ENCODE measurements at places on chromosomes 1 and 21.
A peak's percentile ranks its signal among the peaks of the same experiment; 100 is the strongest.

DNA sequence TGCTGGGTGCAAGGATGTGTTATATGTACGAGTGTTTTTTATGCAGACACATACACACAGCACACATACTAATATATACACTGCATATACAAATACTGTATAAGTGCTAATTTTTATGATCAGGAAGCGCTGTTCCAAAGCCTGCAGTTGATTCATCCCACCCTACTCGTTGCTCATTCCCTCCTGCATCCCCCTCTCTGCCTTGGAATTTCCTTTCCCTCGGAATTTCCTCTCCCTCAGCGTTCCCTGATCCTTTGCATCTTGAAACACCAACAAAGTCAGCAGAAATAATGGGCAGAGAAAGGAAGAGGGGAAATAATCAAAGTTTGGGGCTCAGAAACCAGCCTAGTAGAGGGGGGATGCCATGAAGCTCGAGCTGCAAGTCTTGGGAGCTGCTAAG, 98.9 kb downstream of the CSMD2 start:
- DNase-seq, result no peak

- no peak for DNase-seq
Measured at GRCh38 chr21:34129901-34130715, 56.7 kb downstream of the MRPS6 start.

- DNase-seq, result no peak
Measured at GRCh38 chr1:107871687-107872395, 93.1 kb downstream of the VAV3 start.

GRCh38 chr1:35192056-35192852, 691 bp downstream of the SFPQ start:
- DNase-seq, result peak; percentile 36

GRCh38 chr1:19894218-19894617, 12.0 kb downstream of the OTUD3 start:
- no peak for DNase-seq

DNA sequence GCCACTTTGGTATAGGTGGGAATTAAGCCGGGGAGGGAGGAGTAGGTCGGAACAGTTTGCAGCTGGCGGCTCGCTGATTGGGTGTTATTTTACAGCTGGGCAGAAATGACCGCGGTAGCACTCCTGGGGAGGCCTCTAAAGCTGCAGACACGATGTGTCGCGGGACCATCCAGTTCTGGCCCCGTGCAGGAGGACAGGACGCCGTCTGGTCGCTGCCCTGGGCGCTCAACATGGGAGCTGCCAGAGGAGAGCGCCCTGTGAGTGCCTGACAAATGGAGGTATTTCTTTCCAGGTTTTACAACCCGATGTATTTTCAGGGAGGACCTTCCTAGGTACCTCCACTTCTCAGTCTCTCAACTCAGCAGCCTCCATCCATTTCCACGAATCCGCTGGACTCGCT, 46.2 kb downstream of the CDC7 start:
- no peak for DNase-seq

DNA sequence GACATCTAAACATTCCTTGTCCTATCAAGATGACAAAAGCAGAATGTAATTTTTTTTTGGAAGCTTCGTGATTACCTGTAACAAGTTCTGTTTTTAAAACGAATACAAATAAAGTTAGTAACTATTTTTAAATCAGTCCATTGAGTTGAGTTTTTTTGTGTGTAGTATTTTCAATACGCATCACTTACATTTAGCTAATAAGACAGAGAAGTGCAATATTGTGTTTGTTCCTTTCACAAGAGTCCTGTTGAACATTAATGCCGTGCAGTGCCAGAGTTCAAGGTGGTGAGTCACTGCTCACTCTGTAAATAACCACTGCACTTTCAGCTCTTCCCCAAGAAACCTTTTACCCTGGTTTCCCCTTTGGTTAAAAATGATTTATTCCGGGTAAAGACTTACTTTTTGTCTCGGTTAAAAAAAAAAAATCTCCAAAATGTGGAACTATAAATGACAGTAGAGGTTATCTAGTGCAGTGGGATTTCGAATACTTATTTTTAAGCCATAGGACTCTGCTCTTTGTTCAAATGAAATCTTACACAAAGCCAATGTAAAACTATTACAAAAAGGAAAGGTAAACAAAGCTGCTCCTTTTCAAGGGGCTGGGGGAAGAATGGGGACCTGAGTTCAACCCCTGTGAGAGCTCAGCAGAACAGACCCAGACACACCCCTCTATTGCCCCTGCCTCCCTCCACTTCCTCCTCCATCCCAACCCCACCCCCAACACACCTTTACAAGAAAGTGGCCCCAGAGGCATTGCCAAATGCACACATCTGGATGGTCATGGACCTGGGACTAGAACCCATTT, 14.8 kb upstream of the NCMAP start:
- DNase-seq, result no peak

GRCh38 chr1:112332176-112333150, 63.6 kb upstream of the CTTNBP2NL start:
- no peak for DNase-seq

- no peak for DNase-seq
Measured at GRCh38 chr1:29831500-29832117, 595.3 kb downstream of the PTPRU start.

- DNase-seq, result no peak
Measured at GRCh38 chr1:110657351-110657750, 17.4 kb downstream of the KCNA3 start.

- no peak for DNase-seq
Measured at GRCh38 chr1:146039844-146040194, 18.3 kb upstream of the HJV start.

DNA sequence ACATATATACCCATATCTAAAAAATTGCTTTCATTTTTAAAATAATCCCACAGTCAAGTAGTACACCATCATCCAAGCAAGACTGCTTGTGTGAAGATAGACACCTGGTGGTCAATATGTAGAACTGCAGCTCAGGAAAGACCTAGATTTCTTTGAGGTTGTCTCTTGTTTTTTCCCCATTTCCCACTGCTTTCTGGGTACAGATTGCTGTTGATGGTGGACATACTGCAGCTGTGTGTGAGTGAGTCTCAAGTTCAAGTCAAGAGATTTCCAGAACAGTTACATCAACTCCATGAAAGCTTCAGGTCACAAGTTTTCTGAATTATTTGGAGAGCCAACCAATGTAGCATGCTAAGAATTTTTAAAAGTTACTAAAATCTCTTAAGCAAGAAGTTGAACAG, 306.4 kb downstream of the DUSP10 start:
- peak; percentile 6 for DNase-seq

GRCh38 chr1:10622910-10623685, 148.3 kb downstream of the PEX14 start:
- DNase-seq, result no peak

DNA sequence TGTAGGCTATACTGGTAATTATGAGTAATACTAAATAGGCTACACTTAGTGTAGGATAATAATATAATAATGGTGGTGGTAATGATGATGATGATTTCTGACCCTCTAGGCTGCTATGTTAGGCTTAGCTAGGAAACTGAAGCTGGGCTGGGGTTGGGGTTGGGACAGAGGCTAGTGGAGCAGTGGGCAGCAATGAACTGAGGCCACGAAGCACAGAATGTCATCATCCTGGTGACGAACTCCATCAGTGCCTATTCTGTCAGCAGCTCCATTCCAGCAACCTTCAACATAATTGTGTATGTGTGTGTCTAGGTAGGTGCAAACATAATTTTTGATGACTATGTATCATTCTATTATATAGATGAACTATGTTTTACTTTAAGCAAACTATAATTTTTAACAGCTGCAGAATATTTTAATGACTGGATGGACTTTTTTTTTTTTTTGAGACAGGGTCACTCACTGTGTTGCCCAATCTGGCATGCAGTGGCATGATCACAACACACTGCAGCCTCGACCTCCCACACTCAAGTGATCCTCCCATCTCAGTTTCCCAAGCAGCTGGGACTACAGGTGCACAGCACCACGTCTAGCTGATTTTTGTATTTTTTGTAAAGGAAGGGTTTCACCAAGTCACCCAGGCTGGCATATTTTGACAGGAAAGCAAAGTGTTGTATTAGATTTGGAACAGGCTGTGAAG, 12.9 kb upstream of the CLIC4 start:
- no peak for DNase-seq

GRCh38 chr1:229557200-229557850, 1.2 kb downstream of the ABCB10 start:
- DNase-seq, result no peak

DNA sequence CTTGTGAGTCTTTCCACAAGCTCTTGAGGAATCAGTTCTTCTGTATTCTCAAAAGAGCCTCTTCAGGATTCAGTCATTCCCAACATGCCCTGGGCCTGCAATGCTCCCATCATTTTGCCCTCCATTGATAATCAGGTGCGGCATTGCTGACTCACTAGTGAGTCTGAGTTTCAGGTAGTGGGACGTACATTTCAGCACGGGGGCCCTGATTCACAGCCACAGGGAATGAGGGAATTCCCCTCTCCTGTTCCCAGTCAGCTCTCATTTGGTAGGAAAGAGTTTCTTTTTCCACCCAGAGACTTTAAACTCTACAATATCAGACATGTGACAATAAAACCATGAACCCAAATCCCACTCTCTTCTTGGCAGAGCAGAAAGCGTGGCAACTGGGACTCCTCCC, 3.7 kb upstream of the IRF6 start:
- no peak for DNase-seq

- no peak for DNase-seq
Measured at GRCh38 chr1:228852024-228852423, 116.7 kb downstream of the RHOU start.

DNA sequence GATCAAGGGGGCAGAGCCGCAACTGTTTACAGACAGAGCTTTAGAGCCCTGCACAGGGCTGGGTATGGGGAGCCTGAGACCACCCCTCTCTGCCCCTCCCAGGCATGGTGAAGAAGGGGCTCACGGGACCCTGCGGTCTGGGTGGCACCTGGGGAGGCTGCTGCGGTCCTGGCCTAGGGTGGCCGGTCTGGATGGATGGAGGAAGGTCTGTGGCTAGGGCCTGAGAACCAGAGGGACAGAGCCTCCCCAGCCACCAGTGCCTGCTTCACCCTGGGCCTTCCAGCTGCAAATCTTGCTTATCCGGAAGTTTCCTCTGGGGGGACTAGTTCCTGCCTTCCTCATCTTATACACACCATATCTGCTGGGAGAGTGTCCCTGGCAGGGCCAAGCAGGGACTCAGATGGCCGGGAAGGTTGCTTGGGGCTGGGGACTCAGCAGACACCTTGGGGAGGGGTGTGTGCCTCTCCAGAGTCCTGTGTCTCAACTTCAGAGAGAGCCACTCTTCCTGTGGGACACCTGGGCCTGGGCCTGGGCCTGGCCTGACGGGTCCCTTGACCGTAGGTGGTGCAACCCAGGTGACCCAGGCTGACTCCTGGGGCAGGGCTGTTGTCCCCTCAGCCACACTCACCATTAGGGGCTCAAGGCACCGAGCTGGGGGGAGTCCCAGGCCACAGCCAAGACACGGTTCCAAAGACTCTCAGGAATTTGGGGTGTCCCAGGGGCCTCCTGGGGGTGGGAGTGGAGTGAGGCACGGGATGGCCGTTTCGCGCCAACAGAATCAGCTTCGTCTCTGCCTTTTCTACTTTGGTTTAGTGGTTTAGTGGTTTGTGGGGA, 52.0 kb upstream of the ACTRT2 start:
- DNase-seq, result no peak

DNA sequence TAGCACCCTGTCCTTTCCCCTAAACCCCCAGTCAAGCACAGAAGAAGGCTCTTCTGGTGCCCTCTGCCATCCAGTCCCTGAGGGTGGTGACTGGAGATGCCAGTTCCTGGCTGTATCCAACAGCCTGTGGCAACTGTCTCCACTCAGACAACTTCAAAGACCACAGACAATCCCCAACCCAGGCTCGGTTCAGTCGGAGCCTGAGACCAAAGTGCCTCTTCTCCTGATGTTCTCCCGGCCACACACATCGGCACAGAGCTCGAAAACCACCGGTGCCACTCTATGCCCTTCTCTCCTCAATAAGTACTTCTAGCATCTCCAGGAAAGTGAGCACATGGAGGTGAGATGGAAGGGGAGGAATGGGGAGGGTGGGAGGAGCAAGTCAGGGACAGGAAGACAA, 39.6 kb upstream of the HMGB4 start:
- DNase-seq, result no peak

DNA sequence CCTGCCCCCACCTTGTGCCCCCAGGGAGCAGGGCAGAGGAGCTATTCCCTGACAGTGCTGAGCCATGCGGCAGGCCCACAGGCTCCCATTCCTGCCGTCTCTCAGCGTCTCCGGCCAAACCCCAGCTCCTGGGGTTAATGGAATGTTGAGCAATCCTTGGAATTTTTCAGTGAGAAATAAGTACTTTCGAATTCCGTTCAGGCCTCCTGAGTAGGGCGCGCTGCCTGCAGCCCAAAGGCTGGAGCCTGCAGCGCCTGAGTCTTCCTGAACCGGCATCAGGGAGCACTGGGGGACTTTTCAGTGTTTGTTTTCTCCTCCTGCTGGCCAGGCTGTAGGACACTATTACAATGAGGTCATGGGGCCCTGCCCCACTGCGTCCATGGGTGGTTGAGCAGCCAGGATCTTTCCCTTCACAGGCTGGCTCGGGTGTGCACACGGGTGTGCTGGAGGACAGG, 33.3 kb upstream of the CSF1 start:
- DNase-seq, result no peak

- no peak for DNase-seq
Measured at GRCh38 chr1:28447679-28448078, 58.2 kb upstream of the RCC1 start.

GRCh38 chr1:211478801-211479578, 13.0 kb downstream of the RD3 start:
- no peak for DNase-seq

DNA sequence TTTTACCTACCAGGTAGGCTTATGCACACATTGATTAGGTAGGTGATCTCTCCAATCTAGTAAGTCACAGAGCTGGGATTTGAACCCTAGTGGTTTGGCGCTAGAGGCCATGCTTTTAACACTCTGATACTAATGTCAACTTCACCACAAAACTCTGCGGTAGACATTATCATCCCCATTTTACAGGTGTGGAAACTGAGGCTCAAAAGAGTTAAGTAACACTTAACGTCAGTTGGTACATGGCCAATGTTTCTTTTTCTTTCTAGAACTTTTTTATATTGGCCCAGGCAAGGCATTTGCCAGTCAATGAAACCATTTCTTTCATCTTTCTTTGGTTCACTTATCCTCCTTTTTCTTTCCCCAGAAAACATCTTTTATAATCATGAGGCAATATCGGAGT, 95.9 kb upstream of the KIF26B start:
- no peak for DNase-seq

GRCh38 chr1:93615582-93616150, 66.0 kb downstream of the BCAR3 start:
- DNase-seq, result no peak

DNA sequence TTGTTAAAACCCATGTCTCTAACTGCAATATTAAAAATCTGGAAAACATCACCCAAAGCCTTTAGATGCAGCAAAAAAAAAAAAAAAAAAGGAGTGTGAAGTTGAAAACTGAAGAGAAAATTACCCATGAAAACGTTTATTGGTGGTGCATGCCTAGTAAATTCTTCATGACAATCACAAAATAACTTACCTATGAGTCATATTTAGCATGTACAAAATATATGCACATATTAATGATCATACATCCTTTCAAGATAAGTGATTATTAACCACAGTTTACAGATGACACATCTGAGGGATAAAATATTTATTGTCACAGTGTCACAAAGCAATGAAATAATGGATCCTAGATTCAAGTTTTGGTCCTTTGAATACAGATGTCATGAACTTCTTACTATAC, 505.2 kb upstream of the NR5A2 start:
- DNase-seq, result no peak

GRCh38 chr1:100076744-100077143, 56.0 kb downstream of the SASS6 start:
- no peak for DNase-seq

GRCh38 chr1:236806634-236807033, 11.5 kb downstream of the MTR start:
- DNase-seq, result no peak

Measured in NCI-H2081 treated with DMSO at 0.1 percent for 48 hours (cell line).